Cerebellum (tissue), 4 donors: ENCODE measurements at places on chromosomes 7 and 10.

GRCh38 chr7:35983626-35984025 is 169.4 kb upstream of the EEPD1 start:
- DNase-seq: no peak

DNA sequence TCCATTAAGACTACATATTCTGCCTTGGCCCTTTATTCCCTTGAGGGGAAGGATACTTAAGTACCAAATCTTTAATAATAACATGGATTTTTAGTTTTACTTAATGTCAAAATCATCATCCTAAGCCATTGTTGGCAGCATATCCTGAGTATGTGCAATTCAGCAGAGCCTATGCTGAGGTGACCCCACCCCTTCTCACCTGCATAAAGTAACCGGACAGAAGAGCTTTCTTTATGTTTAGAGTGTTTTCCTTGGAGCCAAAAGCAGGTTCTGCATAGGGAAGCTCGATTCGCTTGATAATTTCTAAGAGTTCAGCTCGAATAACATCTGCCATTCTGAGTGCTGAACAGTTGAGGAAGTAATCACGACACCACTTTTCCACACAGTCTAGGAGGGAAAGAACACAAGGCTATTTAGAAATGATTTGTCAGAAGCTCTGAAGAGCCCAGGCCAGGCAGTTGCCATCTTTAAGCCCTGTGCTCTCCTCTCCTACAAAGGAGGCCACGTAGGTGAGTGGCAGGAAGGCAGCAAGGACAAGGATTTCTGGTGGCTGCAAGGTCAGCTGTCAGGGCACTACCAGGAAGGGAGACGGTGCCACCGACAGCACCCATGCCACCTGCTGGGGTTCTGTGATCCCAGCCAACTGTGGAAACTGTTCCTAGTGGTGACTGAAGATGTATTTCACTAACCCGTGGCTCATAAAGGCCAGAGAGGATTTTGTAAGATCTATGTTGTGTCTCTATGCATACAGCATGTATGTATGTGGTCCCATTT is 15.6 kb downstream of the BCCIP start:
- DNase-seq: no peak

DNA sequence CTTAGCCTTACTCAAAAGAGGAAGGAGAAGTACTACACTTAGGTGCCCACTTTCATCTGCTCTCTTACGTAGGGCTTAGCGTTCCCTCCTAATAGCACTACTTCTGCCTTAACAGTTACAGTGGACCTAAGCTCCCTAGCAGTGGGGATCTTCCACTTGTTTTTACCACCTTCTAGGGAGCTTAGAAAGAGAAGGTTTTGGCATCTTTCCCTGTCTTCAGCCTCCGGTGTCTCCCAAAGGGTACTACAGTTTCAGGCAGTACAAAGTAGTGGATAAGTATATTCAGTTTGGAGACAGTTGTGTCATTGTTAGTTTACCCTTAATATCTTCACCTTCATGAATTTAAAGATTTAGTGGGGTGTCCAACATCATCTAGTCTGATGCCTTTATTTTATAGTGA is 14.6 kb downstream of the CHRM2 start:
- no peak for DNase-seq

GRCh38 chr10:43585981-43586729 is 11.7 kb upstream of the ZNF239 start:
- no peak for DNase-seq

- DNase-seq: no peak
These were observed 73.9 kb upstream of the CABCOCO1 start for GRCh38 chr10:61588770-61589211.

DNA sequence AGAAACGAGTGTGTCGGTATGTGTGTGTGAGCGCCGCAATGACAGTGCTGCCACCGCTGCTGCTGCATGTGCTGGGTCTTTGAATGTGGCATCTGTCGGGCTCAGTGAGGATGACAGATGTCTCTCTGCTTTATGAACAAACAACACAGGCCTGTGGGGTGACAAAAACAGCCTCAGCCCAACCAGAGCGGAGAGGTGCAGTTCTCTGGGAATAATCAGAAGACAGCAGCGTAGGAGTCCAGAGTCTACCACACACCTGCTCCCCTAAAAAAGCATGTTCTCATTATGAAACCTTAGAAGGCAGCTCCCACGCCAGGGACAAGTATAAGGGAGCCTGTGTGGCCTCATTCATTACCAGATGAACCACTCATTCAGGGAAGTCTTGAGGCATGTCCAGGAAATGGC is 278.3 kb downstream of the KCNMA1 start:
- DNase-seq: no peak

DNA sequence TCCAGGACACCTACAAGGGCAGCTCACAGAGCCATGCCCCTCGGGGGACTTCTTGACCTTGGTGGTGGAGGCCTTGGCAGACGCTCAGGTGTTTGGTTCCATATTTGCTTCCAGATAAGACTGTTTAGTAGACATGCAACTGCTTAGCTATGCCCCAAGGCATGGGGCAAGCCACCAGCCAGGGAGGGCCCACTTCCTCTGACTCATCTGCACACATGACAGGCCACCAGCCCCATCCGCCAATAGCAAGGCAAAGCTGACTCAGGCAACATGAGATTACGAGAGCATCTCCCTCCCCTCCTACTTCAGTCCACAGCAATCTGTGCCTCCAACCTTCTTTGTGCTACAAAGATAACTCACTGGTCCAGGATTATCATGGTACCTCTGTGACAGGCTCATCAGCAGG is 54.9 kb downstream of the KCNMA1 start:
- no peak for DNase-seq

GRCh38 chr7:41998041-41998440 is 239.0 kb downstream of the GLI3 start:
- no peak for DNase-seq

DNA sequence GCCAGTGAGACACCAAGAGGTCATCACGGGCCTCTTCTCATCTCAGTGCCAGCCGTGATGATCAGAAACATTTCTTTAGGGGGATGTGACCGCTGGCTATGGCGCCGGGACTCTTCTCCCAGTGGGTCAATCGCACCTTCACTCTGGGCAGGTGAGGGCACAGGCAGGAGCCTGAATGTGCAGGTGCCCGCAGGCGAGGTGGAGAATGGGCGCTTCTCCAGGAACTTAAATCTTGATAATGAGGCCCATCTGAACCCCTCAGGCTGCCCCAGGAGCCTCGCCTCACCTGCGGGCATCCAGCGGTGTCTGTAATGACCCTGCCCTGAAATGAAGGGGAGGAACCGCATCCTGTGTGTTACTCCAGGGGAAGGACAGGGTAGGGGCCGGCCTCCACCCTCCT is 204.7 kb downstream of the ADARB2 start:
- no peak for DNase-seq

- DNase-seq: no peak
These were observed 2.6 kb upstream of the MYL7 start for GRCh38 chr7:44143646-44144250.

DNA sequence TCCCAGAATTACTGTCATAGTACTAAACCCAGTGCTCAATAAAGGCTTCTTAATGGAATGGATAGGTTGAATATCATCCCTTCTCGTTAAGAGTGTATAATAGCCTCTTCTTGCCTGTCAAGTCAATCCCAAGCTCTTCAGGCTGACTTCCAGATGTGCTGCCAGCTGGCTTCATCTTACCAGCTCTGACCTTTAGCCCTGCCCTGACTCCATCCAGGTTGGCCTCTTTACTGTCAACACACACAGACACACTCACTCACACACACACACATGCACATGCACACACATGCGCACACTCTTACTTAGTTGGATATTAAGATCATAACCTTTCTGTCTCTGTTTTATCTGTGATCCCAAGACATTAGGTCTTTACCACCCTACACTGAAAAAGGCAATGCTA is 49.1 kb downstream of the ASB4 start:
- DNase-seq: no peak

GRCh38 chr10:71398976-71399375 is 2.3 kb downstream of the CDH23 start:
- no peak for DNase-seq

GRCh38 chr7:98868450-98868849 is 1.4 kb downstream of the TMEM130 start:
- no peak for DNase-seq

- DNase-seq: no peak
These were observed 72.2 kb downstream of the DAGLB start for GRCh38 chr7:6375348-6376101.
